ENCODE measurements at places on chromosomes 16 and 17. TPM values are rescaled to one million over a fixed set of nuclear protein-coding genes. Genes with fewer than 3 reads are reported as not detected.

The CYGB gene
- not detected for total RNA-seq

The RILP gene
- total RNA-seq, result 1.7 TPM

The COX6A2 gene
- not detected for total RNA-seq

- DNase-seq, result no peak
Observed at GRCh38 chr16:81261049-81261648, 22.7 kb downstream of the BCO1 start.

The KRT20 gene
- total RNA-seq, result 0.17 TPM

The CFAP52 gene
- total RNA-seq, result not detected

DNA sequence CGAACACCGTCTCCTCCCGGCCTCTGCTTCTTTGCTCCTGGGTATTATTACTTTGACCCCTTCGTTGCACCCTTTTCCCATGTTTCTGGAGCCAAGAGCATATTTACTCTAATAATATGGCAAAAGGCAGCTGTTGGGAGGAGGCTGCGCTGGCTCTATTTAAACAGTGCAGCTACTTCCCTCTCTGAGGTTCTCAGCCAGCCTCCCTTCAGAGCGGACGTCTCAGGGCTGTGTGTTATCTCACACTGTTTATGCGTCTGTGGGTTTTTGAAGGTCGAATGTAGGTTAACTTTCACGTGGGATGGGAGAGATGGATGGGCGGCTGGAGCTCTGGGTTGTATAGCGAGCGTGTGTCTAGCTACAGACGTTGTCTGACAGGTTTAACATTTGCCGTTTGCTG lies 45.3 kb downstream of the COX4I1 start:
- no peak for DNase-seq

DNA sequence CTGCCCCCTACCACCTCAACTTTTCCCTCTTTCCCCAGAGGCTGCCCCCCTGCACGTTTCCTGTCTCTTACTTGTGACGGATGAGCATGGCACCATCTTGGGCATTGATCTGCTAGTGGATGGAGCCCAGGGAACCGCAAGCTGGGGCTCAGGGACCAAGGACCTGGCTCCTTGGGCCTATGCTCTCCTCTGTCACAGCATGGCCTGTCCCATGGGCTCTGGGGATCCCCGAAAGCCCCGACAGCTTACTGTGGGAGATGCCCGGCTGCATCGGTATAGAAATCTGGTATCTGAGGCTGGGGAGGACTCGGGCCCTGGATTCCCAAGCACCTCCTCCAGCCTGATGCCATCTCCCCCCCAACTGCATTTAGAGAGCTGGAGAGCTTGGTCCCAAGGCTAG lies 1.8 kb upstream of the CXCL16 start:
- DNase-seq, result no peak

The PGAP3 gene
- 13.0 TPM for total RNA-seq

The SEPTIN12 gene
- total RNA-seq, result not detected

- DNase-seq, result peak; percentile 43
Observed at GRCh38 chr17:44878627-44879221, 20.5 kb downstream of the EFTUD2 start.

DNA sequence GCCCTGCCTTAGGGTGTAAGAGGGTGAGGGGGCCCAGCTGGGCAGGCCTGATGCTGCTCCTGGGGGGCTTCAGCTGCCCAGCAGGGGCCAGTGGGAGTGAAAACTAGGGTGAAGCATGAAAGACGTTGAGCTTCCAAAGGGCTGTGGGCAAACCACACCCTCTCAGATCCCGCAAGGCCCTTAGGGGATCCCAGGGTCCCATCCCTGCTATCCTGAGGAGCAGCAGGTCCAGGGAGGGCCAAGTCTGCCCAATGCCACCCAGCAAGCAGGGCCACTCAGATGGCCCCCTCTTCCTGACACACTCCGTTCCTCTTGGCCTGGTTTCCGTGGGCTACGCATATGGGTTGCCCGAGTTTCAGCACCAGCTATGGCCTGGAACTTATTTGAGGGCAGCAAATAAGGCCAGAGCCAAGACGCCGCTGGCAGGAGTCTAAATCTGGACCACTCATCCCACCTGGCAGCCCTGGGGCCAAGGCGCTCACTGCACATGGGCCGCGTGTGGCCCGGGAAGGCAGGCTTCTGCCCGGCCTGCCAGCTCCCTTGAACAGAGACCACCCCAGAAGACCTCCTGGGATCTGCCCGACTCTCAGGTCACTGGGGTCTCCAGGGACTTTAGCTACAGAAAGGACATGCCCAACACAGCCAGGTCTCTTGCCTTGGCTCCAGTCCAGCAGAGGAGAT lies 4.2 kb downstream of the ATP2A3 start:
- DNase-seq, result no peak

- DNase-seq, result peak; percentile 98
Observed at GRCh38 chr17:44137891-44138709, 3.6 kb upstream of the HROB start.

DNA sequence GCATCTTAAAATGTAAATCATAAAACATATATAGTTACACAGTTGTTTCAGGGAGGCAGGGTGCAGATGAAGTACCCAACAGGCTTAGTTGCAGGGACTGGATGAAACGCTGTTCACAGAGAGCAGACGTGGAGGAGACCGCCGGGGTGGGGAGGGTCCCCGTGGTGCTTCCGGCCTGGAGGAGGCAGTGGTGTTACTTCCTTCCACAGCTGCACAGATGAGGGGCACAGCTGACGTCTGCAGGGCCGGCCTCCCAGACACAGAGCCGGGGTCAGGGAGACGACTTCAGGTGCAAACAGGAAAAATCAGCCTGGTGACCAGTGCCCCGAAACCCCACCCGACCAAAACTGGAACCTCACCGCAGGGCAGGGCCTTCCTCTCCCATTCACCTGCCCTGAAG lies 17.1 kb downstream of the SPIRE2 start:
- no peak for DNase-seq

DNA sequence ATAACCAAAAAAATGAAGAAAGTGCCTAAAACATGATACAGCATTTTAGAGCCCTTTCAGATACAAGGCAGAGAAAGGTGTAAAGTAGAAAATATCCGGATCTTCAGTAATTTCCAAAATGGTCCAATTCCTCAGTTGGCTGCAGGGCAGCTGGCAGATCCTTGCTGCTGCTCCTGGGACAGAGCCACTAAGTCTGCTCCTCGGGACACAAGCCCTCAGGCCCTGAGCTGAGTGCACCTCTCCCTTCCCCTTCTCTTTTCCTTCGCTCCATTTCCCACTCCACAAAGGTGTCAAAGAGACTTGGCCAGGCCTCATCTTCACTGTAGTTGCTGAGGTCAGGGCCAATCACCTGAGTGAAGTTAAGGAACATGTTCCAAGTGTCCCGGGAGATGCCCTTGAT lies 40.5 kb downstream of the DCUN1D3 start:
- DNase-seq, result no peak

- DNase-seq, result peak; percentile 86
Observed at GRCh38 chr17:63974594-63975192, 2.0 kb upstream of the SCN4A start.

The MVP gene
- 186 TPM for total RNA-seq

The RHBDL1 gene
- not detected for total RNA-seq

All from M059J (cell line).